ENCODE measurements at places on chromosomes 16 and 17.

GRCh38 chr17:74649909-74650308, 26.4 kb upstream of the CD300E start:
- peak; percentile 42 for DNase-seq

DNA sequence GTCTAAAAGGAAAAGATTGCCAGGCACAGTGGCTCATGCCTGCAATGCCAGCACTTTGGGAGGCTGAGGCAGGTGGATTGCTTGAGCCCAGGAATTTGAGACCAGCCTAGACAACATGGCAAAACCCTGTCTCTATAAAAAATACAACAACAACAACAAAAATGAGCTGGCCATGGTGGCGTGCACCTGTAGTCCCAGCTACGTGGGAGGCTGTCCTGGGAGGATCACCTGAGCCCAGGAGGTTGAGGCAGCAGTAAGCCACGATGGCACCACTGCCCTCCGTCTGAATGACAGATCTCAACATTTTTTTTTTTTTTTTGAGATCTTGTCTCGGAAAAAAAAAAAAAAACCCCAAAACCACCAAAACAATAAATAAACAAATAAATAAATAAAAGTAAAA, 28.1 kb upstream of the ATP2A3 start:
- DNase-seq: no peak

DNA sequence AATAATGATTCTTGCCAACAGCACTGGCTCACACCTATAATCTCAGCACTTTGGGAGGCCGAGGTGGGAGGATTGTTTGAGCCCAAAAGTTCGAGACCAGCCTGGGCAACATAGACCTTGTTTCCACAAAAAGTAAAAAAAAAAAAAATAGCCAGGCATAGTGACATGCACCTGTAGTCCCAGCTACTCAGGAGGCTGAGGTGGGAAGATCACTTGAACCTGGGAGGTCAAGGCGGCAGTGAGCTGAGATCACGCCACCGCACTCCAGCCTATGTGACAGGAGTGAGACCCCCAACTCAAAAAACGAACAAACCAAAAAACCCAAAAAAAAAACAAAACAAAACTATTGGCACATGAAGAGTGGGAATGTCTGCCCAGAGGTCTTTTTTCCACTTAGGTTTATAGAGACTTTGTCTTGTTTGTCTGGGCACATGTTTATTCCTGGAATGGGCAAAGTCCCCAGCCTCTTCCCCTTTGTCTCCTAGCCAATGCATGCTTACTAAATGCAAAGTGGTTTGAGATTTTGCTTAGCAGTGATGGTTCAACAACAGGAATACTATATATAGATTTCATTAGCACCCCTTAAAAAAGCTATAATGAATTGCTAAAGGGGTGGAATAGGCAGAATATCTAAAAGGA, 25.9 kb downstream of the NMT1 start:
- DNase-seq: peak; percentile 39

- peak; percentile 49 for DNase-seq
These were observed 77.9 kb downstream of the CCT6B start for GRCh38 chr17:34883106-34884000.

DNA sequence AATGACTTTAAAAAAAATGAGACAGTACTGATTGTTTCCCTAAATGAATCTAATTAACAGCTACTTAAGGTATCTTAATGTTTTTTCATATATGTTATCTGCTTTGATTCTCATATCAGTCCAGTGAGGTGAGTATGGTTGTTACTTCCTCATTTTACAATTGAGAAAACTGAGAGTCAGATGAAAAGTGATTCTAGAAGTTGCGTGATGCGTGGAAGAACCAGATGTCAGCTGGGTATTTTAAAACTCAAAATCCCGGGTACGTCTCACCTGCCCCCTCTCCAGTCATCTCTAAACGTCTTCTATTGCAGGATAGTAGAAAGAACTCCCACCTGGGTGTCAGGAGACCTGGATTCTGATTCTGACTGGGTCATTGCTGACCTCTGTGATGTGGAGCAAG, 89.2 kb downstream of the MAP2K6 start:
- no peak for DNase-seq

- DNase-seq: no peak
These were observed 3.3 kb downstream of the CDH15 start for GRCh38 chr16:89174877-89175276.

GRCh38 chr17:80263253-80264204, 2.9 kb downstream of the RNF213 start:
- peak; percentile 15 for DNase-seq

DNA sequence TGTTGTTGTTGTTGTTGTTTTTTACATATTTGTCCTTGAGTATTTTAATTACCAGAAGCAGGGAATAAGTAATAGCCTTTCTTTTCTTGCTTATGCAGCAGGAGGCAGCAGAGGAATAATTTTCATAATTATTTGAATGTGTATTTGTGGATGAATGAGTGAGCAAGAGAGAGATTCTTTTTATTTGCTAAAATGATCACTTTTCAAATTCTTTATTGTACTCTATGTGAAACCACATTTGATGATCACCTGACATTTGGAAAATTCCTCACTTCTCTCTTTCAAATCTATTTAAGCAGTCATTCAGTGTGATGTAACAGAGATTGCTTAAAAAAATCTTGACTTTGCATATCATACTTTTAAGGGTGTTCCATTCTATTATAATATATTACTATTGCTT, 223.6 kb downstream of the BCAS3 start:
- no peak for DNase-seq

DNA sequence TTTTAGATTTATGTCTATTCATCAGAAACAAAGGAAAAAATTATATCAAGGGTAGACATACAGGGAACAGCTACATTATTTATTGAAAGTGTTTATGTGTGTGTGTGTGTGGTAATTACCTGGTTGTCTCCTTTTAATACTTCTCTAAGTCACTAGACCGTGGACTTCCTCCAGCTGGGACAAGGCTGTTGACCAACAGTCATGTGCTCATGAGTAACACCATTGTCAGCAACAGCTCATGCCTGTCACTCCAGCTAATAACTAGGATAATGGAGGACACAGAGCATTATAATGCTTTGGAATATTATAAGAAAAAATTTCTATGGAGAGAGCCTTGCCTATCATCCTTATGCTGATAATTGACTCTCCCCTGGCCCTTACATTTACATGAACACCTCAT, 125.3 kb upstream of the SALL1 start:
- no peak for DNase-seq

- peak; percentile 25 for DNase-seq
These were observed 14.3 kb downstream of the KATNIP start for GRCh38 chr16:27564224-27564623.

DNA sequence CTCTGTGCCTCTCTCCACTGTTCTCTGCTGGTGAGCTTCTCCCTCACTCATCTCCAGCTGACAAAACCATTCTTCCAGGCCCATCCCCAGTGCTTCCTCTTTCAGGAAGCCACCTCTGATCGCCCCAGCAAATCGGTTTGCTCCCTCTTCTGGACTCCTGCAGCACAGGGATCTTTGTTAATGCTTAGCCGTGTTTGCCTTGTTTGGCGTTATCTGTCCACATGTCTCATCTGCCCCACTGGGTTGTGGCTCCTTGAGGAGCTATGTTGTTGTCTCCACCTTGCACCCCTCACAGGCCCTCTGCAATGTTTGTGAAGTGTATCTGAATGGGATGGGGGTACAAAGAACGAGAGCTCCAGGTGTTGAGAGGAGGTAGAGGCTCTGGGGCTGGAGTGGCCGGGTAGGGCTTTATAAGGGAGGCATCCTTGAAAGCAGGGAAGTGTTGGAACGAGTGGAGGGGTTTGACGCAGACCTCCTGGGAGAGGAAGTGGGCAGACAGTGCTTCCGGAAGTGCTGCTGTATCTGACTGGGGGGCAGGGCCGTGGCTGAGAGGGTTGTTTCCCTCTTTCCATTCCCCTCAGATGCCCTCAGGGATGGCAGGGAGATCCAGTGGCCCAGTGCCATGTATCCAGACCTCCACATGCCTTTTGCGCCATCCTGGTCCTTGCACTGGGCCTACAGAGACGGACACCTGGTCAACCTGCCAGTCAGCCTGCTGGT, 27.8 kb downstream of the CASKIN2 start:
- DNase-seq: no peak

DNA sequence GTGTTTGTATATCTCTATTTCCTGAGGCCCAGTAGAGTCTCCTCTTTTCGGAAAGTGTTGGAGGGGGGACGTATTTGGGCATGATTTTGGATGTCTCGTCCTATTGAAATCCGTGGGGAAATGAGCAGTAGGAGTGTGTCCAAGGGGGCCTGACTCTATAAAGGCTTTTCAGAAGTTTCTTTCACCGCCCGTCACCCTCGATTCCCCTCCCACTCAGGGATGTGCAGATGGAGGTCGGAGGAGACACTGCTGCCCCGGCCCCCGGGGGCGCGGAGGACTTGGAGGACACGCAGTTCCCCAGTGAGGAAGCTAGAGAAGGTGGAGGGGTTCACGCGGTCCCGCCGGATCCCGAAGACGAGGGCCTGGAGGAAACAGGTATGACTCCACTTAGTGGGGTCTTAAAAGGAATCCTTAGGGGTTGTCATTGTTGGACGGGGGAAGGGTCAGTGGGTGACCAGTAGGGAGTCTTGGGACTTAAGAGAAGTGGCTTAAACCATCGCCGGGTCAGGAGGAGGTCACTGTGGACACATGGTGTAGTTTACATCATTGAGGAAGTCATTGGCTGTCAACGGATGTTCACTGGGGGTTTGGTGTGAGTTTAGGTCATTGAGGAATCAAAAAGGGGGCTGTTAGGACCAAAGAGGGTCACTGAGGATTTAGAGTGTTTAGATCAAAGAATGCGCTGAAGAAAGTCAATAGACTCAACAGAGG, 424 bp downstream of the MON1B start:
- no peak for DNase-seq

- no peak for DNase-seq
These were observed 45.8 kb upstream of the ZC3H18 start for GRCh38 chr16:88524274-88524972.

GRCh38 chr17:64688481-64688880, 26.4 kb upstream of the SMURF2 start:
- DNase-seq: no peak

- DNase-seq: no peak
These were observed 24.4 kb downstream of the SCNN1G start for GRCh38 chr16:23206986-23207385.

GRCh38 chr16:22355487-22355908, 18.9 kb downstream of the CDR2 start:
- DNase-seq: no peak

DNA sequence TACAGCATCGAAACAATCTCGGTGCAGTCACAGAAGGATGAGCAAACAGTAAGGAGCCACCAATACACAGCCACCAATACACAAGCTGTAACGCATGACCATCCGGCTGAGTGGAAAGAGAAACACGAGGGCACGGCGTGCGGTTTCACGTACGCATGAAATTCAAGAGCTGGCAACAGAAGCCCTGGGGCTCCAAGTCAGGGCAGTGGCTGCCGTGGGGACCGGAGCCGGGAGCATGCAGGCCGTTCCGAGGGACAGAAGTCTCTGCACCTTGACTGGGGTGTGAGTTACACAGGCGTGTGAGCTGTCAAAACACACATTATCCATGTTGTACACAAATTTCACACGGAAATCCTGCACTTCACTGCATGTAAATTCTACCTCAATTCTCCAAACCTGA, 50.6 kb upstream of the METRNL start:
- no peak for DNase-seq

GRCh38 chr17:73910206-73910605, 266.0 kb upstream of the SDK2 start:
- no peak for DNase-seq

DNA sequence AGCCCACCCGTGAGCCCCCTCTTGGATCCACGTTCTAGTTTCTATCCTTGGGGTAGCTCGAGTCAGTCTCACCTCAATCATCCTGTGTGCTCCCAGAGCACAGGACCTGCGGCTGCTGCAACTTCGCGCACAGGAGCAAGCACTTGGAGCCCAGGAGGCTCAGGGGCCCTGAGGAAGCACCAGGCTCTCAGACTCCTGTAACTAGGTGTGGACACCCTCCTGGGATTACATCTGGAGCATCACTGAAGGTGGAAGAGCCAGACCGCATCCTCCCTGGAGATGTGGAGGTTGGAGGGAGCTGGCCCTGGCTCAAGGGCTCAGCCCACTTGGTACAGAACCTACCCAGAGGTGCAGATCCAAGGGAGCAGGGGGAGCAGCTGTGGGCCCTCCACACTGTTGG, 2.7 kb downstream of the HBQ1 start:
- DNase-seq: no peak

- DNase-seq: no peak
These were observed 23.2 kb upstream of the CACNG3 start for GRCh38 chr16:24232936-24233335.

DNA sequence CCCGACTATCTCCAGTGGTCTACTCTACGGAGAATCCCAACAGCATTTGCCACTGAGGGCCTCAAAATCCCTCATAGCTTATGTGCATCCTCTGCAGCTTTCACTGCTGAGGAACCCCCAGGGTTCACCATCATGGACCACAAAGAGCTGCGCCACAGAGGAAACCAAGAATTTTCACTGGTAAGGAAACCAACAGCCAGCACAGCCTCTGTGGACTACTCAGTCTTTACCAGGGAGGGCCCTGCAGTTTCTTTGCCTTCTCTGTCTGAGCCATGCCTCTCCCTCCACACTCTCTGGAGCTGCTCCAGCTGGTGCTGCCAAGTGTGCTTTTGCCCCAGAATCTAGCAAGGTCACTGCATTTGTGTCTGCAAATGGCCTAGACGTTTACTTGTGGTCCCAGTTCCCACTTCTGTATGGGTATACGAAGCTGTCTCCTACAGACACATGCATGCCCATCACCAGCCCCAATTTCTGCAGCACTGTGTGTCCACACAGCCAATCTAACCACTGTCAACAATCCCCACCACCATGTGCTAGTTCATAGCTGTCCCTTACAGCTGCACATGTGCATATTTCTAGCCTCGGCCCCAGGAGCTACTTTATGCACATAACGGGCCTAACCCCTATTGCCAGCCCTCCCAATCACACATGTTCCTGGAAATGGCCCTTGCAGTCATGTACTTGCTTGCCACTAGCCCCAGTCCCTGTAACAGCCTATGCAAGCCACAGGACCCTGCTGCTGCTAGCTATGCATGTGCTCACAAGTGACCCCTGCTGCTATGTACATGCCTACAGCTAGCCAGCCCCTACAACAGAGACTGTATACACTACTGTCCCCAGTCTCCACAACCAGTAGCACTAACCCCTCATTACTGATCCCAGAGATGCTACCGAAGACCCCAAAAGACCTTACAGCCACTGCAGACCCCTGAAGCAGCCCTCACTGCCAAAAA, 1437.4 kb downstream of the CDH11 start:
- DNase-seq: no peak

GRCh38 chr17:27469256-27469655, 13.0 kb downstream of the KSR1 start:
- no peak for DNase-seq
